Upper lobe of right lung (tissue), 1 donor: ENCODE measurements at places on chromosomes 1 and 21. TPM values are rescaled to one million over a fixed set of nuclear protein-coding genes. Genes with fewer than 3 reads are reported as not detected.

GRCh38 chr1:38699330-38700076 is 160.1 kb downstream of the RRAGC start:
- H3K36me3 ChIP-seq, result no peaks in the 10 kb centered on the region
- no peaks in the 10 kb centered on the region for H3K27me3 ChIP-seq
- no peak overlapping the region for H3K4me3 ChIP-seq

- H3K4me3 ChIP-seq, result no peak overlapping the region
- H3K4me1 ChIP-seq, result no peaks in the 10 kb centered on the region
- no peak overlapping the region for H3K27ac ChIP-seq
- DNase-seq, result no peak
Observed at GRCh38 chr1:202179828-202180750, 13.5 kb upstream of the LGR6 start.

DNA sequence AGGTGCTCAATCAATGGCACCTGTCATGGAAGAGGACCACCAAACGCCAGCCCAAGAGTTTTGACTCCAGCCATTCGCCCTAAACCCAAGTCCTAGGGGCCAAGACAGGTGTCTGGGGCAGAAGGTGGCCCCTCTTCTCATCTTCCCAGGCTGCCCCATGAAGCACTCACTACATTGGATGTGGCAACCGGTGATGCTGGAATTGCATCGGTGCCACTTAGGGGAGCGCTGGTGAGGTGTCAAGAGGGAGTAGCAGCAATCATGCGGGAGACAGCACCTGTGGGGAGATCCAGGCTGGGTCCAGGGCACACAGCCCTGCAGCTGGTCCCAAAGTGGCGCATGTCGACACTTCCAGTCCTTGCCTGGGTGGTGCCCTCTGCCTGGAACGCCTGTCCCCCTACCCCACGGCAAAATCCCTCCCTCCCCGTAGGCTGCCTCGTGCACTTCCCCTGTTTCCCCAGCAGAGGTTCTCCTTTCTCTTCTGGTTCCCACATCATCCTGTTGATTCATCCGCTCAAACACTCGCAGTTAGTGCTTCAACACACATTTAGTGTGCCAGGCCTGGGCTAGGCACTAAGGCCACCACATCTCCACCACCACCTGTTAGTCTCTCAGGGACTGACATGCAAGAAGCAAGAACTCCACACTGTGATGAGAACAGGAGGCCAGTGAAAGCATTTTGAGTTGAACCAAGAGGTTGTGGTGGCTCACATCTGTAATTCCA is 18.5 kb downstream of the PLA2G2D start:
- H3K27me3 ChIP-seq, result no peaks in the 10 kb centered on the region
- H3K36me3 ChIP-seq, result no peaks in the 10 kb centered on the region
- peaks cover 5% of the 10 kb centered on the region for H3K4me1 ChIP-seq

GRCh38 chr1:46277658-46278373 is 25.6 kb downstream of the LRRC41 start:
- H3K27me3 ChIP-seq, result no peaks in the 10 kb centered on the region
- DNase-seq, result no peak
- no peaks in the 10 kb centered on the region for H3K4me1 ChIP-seq
- no peak overlapping the region for H3K27ac ChIP-seq
- no peak overlapping the region for H3K4me3 ChIP-seq

GRCh38 chr1:93446837-93447451 is 974 bp upstream of the FNBP1L start:
- H3K4me1 ChIP-seq, result no peaks in the 10 kb centered on the region
- peaks cover 24% of the 10 kb centered on the region for H3K27me3 ChIP-seq
- peak overlapping the region; percentile 92 for H3K27ac ChIP-seq
- no peaks in the 10 kb centered on the region for H3K36me3 ChIP-seq
- peak overlapping the region; percentile 78 for H3K4me3 ChIP-seq
- peak; percentile 71 for DNase-seq

The RAP1GAP gene
- 62.4 TPM for total RNA-seq

The APH1A gene
- 135 TPM for total RNA-seq
